ENCODE measurements at places on chromosomes 6 and 20.

DNA sequence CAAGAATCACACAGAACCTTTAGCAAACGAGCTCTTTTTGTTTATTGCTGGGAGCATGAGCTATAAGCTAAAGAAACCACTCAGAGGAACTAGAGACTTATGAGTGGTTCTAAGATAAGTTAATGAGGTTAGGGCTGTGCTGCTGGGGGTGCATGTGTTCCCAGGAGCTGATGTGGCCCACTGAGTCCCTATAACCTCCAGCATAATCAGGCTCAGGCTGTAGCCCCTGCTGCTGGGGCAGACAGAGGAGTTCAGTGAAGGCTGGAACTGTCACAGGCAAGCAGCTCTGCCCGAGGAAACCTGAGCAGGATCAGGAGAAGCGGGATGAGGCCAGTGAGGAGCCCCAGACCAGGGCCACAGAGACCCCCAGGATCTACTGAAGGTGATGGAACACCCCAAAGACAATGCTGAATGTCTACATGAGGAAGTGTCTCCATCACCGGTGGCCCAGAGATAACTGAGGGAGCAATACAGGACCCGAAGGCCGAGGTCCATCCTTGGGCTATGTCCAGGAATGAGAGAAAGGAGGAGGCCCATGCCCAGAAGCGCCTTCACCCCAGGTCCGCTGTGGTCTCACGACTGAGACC, 17.3 kb downstream of the TUBB2B start:
- no peak for DNase-seq
- peaks cover 9% of the 10 kb centered on the region for H3K4me1 ChIP-seq
- H3K27ac ChIP-seq = no peak overlapping the region
- no peak overlapping the region for H3K4me3 ChIP-seq
- peaks cover 59% of the 10 kb centered on the region for H3K27me3 ChIP-seq

GRCh38 chr6:140355476-140355875, 981.0 kb upstream of the CITED2 start:
- H3K4me1 ChIP-seq = no peaks in the 10 kb centered on the region
- DNase-seq = no peak
- H3K4me3 ChIP-seq = no peak overlapping the region

- no peaks in the 10 kb centered on the region for H3K4me1 ChIP-seq
- no peak overlapping the region for H3K4me3 ChIP-seq
- no peaks in the 10 kb centered on the region for H3K36me3 ChIP-seq
- DNase-seq = no peak
- no peaks in the 10 kb centered on the region for H3K27me3 ChIP-seq
Measured at GRCh38 chr6:168860987-168861386, 392.7 kb downstream of the THBS2 start.

GRCh38 chr6:37691904-37692806, 5.5 kb downstream of the MDGA1 start:
- H3K36me3 ChIP-seq = peaks cover 15% of the 10 kb centered on the region
- peaks cover 27% of the 10 kb centered on the region for H3K27me3 ChIP-seq
- no peak overlapping the region for H3K4me3 ChIP-seq
- no peak overlapping the region for H3K27ac ChIP-seq
- peaks cover 26% of the 10 kb centered on the region for H3K4me1 ChIP-seq

GRCh38 chr6:165872811-165873210, 209.8 kb upstream of the PDE10A start:
- H3K36me3 ChIP-seq = no peaks in the 10 kb centered on the region
- DNase-seq = no peak
- no peaks in the 10 kb centered on the region for H3K4me1 ChIP-seq
- H3K27me3 ChIP-seq = peaks cover 29% of the 10 kb centered on the region
- H3K27ac ChIP-seq = no peak overlapping the region

GRCh38 chr6:1103945-1104623, 207.8 kb upstream of the FOXQ1 start:
- H3K4me1 ChIP-seq = no peaks in the 10 kb centered on the region
- no peaks in the 10 kb centered on the region for H3K36me3 ChIP-seq
- H3K4me3 ChIP-seq = no peak overlapping the region
- DNase-seq = no peak

GRCh38 chr6:106773522-106773921, 144.1 kb downstream of the QRSL1 start:
- DNase-seq = no peak
- peaks cover 29% of the 10 kb centered on the region for H3K27me3 ChIP-seq
- peaks cover 2% of the 10 kb centered on the region for H3K36me3 ChIP-seq
- no peak overlapping the region for H3K27ac ChIP-seq
- no peak overlapping the region for H3K4me3 ChIP-seq
- no peaks in the 10 kb centered on the region for H3K4me1 ChIP-seq

- no peaks in the 10 kb centered on the region for H3K36me3 ChIP-seq
- H3K27me3 ChIP-seq = no peaks in the 10 kb centered on the region
- no peak overlapping the region for H3K27ac ChIP-seq
- H3K4me3 ChIP-seq = no peak overlapping the region
Measured at GRCh38 chr6:124512431-124512830, 449.8 kb upstream of the RNF217 start.

GRCh38 chr20:58839474-58839874, 11.2 kb downstream of the GNAS-AS1 start:
- H3K36me3 ChIP-seq = no peaks in the 10 kb centered on the region
- H3K4me1 ChIP-seq = peaks cover 12% of the 10 kb centered on the region
- no peak overlapping the region for H3K27ac ChIP-seq
- H3K4me3 ChIP-seq = no peak overlapping the region
- no peak for DNase-seq

DNA sequence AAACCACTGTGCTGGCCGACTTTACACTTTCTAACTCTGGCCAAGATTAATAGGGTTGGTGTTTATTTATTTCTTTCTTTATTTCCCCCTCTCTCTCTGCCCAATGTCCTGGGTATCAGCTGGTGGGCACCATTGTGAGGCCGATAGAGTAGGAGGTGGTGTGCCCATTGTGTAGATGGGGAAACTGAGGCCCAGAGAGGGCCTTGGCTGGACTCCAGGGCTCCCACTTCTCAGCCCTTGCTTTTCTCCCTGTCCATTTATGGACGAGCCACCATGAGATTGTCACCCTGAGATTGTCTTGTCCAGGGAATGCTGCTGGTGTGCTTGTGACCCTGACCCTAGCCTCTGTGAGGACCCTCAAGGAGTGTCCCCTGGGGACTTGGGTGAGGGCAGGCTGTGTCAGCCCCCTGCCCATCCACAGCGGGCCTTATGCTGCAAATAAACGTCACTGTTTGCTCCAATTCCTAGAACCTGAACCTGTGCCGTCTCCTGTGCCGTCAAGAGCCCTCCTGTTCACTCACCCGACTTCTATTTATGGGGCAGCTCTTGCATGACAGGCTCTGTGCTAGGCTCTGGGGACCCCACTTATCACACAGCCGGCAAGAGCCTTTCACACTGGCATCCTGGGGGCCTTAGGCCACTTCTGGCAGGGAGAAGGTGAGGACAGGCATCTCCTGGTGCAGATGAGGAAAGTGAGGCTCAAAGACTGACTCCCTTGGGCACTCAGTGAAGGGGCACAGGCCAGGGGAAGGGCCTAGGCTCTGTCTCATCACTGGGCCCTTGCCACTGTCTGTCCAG, 24.8 kb downstream of the SUN5 start:
- H3K4me1 ChIP-seq = peaks cover 20% of the 10 kb centered on the region
- no peak overlapping the region for H3K4me3 ChIP-seq
- no peaks in the 10 kb centered on the region for H3K27me3 ChIP-seq
- H3K27ac ChIP-seq = no peak overlapping the region

- H3K36me3 ChIP-seq = peaks cover 2% of the 10 kb centered on the region
- H3K4me1 ChIP-seq = peaks cover 13% of the 10 kb centered on the region
- DNase-seq = no peak
Measured at GRCh38 chr6:1380625-1381427, 8.6 kb upstream of the FOXF2 start.

- no peak overlapping the region for H3K4me3 ChIP-seq
- H3K27ac ChIP-seq = peak overlapping the region; percentile 62
- no peak for DNase-seq
- H3K27me3 ChIP-seq = no peaks in the 10 kb centered on the region
- peaks cover 14% of the 10 kb centered on the region for H3K36me3 ChIP-seq
Measured at GRCh38 chr6:157158897-157159296, 164.4 kb downstream of the TMEM242 start.

- H3K27me3 ChIP-seq = no peaks in the 10 kb centered on the region
- H3K4me1 ChIP-seq = peaks cover 18% of the 10 kb centered on the region
- DNase-seq = no peak
- H3K4me3 ChIP-seq = no peak overlapping the region
Measured at GRCh38 chr6:108947114-108947854, 99.1 kb downstream of the ARMC2 start.

DNA sequence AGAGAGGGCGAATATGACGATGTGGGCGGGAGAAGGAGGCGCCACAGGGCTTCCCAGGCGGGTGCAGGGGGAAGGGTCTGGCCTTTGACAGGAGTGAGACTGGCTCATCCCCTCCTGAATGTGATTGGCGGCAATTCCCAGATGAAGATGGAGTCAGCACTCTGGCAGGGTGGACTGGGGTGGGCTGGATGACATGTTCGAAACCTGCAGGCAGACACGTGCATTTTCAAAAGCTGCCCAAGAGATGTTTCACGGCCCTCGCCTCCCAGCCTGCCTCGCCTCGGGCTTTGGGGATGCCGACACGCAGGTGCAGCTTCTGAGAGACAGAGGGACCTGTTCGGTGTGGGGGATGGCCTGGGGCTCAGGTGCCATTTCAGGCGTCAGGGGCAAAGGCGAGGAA, 66.8 kb upstream of the AFDN start:
- peaks cover 6% of the 10 kb centered on the region for H3K36me3 ChIP-seq
- H3K4me3 ChIP-seq = no peak overlapping the region
- no peak overlapping the region for H3K27ac ChIP-seq
- DNase-seq = no peak
- no peaks in the 10 kb centered on the region for H3K4me1 ChIP-seq

DNA sequence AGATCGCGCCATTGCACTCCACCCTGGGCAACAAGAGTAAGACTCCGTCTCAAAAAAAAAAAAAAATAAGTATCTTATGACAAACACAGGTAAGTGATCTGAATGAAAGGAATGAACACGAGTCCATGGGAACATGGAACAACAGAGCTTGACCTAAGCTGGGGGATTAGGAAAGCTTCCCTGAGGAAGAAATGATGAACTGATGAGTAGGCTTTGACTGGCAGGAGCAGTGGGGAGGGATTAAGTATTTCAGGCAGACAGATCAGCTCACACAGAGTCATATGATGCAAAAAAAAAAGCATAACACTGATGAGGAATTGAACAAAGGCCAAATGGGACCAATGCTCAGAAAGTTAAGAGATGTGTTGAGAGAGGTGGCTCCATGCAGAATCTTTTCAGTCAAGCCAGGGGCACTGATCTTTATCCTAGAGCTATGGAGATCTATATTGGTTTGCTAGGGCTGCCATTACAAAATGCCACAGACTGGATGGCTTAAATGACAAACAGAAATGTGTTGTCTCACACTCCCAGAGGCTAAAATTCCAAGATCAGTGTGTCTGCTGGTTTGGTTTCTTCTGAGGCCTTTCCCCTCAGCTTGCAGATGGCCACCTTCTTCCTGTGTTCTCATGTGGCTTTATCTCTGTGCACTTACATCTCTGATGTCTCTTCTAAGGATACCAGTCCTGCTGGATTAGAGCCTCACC, 85.6 kb downstream of the ANKRD6 start:
- H3K27ac ChIP-seq = no peak overlapping the region
- no peak overlapping the region for H3K4me3 ChIP-seq
- H3K36me3 ChIP-seq = no peaks in the 10 kb centered on the region
- H3K4me1 ChIP-seq = no peaks in the 10 kb centered on the region
- DNase-seq = no peak

- peaks cover 75% of the 10 kb centered on the region for H3K36me3 ChIP-seq
- H3K4me1 ChIP-seq = peaks cover 53% of the 10 kb centered on the region
- H3K4me3 ChIP-seq = peak overlapping the region; percentile 68
- no peak overlapping the region for H3K27ac ChIP-seq
- no peak for DNase-seq
Measured at GRCh38 chr6:6004390-6004995, 2.2 kb downstream of the NRN1 start.

- H3K4me1 ChIP-seq = peaks cover 14% of the 10 kb centered on the region
- no peaks in the 10 kb centered on the region for H3K27me3 ChIP-seq
- peak overlapping the region; percentile 74 for H3K27ac ChIP-seq
- no peak for DNase-seq
Measured at GRCh38 chr6:37289931-37290330, 32.0 kb upstream of the TMEM217 start.

DNA sequence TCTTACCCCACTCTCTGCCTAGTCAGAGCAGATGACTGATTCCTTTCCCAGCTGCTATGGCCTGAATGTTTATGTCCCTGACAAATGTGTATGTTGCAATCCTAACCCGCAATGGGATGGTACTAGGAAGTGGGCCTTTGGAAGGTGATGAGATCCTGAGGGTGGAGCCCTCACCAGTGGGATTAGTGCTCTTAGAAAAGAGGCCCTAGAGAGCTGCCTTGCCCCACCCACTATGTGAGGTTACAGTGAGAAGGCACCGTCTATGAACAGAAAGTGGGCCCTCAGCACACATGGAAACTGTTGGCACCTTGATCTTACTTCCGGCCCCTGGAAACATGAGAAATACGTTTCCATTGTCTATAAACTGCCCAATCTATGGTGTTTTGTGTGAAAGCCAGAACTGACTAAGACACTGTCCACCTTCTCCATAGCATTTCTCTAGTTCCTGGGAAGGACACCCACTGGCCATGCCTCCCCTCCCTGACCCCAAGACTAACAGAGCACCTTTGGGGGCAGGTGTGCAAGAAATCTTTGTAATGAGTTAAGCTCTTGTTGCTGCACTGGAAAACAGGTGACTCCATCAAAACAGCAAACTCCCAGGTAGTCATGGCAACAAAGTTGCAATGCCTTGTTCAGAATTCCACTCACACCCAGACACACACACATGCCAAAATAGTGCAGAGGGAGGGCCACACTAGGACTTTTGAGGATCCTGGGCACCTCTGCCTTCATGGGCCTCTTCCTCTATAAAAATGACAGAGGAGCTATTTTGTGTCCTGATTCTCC, 16.2 kb downstream of the GABRR2 start:
- no peaks in the 10 kb centered on the region for H3K27me3 ChIP-seq
- peak overlapping the region; percentile 86 for H3K27ac ChIP-seq
- peak overlapping the region; percentile 42 for H3K4me3 ChIP-seq

DNA sequence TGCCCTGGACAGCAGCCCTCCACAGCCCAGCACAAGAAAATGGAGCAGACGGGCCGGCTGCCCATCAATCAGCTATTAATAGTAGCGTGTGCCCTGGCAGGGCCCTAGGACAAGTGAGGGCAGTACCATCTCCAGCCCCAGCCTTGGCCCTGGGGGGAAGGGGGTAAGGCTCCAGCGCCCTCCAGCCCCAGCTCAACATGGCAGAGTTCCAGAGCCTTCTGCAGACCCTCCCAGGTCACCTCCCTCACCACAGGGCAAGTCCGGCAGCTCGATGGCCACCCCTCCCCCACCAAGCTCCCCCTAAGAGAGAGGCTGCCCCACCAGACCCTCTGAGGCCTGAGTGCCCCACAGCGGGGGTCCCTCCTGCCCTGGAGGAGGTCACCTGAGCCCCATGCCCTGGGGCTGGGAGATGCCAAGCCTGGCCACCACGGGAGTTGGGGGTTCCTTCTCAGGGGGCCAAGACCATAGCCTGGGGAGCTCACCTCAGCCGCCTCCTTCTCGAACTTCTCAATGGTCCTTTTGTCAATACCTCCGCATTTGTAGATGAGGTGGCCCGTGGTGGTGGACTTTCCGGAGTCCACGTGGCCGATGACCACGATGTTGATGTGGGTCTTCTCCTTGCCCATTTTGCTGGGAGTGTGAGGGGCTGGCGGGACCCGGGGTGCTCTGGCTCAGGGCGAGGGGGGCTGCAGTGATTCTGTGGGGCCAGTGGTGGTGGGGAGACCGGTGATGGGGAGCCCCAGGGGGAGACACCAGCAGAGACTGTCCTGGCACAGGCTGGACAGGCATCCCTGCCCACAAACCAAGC, 1.5 kb downstream of the EEF1A2 start:
- H3K27ac ChIP-seq = no peak overlapping the region
- H3K4me1 ChIP-seq = peaks cover 5% of the 10 kb centered on the region
- no peaks in the 10 kb centered on the region for H3K36me3 ChIP-seq
- no peak for DNase-seq
